ENCODE measurements at places on chromosomes 6 and 20. TPM values are rescaled to one million over a fixed set of nuclear protein-coding genes. Genes with fewer than 3 reads are reported as not detected.

Gene HMGCLL1
- total RNA-seq: not detected

Gene LATS1
- 37.2 TPM for total RNA-seq

Gene KIF25
- total RNA-seq: 0.33 TPM

Gene ZNF341
- total RNA-seq: 2.4 TPM

Gene GSTA3
- not detected for total RNA-seq

Gene PERP
- 1.9 TPM for total RNA-seq

Gene SLC17A1
- not detected for total RNA-seq

Gene FGD2
- 0.68 TPM for total RNA-seq

Gene PPIL6
- total RNA-seq: 1.3 TPM

Gene DLL1
- total RNA-seq: 17.8 TPM

Gene SIRPD
- total RNA-seq: not detected

Gene TMC2
- not detected for total RNA-seq

Gene ABHD16B
- total RNA-seq: not detected

Gene EEF1E1
- 20.7 TPM for total RNA-seq

GRCh38 chr6:128275030-128275429 lies 245.4 kb downstream of the PTPRK start:
- no peak for DNase-seq

GRCh38 chr20:9025643-9026042 lies 43.2 kb upstream of the PLCB4 start:
- DNase-seq: no peak

- DNase-seq: peak; percentile 57
These were observed 2.0 kb downstream of the SMIM29 start for GRCh38 chr6:34246563-34247391.

DNA sequence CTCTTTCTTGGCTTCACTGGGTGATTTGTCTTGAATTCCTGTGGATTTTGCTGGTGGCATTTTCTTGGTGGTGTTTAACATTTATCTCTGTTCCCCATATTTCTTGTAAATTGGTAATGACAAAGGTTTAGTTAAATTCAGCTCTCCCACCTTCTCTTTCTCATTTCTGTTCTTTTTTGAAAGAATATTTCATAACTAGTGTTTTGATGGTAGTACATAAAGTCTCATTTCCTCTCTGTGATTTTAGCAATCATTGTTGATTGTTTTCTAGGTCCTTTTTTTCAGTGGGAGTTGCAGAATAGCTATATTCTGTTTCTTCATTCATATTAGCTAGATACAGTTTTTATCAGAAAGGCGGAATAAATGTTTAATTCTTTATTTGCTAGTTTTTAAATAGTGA lies 73.1 kb downstream of the QKI start:
- no peak for DNase-seq

- no peak for DNase-seq
These were observed 452.8 kb downstream of the RFPL4B start for GRCh38 chr6:112799889-112800288.

DNA sequence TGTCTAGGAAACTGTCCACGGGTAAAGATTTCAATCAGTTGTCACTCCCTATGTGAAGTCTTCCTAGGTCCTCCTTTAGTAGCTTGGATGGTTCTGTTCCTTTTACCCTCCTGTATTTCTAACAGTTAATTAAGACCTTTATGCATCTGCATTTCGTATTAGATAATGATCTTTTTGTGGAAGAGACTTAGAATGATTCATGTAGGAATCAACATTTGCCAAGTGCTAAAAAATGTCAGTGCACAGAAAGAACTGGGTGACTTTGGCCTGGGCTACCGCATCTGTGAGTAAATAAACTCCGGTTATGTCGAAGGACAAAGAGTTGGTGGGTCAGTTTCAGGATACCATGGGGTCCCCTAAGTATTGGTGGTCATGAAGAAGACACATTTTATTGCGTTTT lies 918.0 kb downstream of the TFAP2A start:
- no peak for DNase-seq

DNA sequence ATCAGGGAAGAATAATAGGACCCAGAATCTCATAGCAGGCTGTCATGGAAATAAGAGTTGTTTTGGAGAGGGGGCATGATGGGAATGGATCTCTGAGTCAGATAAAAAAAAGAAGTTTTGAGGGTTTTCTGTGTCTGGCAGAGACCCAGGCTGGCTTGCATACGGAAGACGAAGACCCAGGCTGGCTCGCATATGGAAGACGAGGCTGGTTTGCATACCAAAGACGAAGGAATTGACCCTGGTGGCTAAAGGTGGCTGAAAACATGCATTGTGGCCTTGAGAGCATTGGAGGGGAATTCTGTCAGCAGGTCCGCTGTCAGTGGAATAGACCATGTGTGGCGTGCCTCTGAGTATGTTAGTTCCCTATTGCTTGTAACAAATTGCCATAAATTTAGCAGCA lies 335.1 kb downstream of the BTBD3 start:
- no peak for DNase-seq

DNA sequence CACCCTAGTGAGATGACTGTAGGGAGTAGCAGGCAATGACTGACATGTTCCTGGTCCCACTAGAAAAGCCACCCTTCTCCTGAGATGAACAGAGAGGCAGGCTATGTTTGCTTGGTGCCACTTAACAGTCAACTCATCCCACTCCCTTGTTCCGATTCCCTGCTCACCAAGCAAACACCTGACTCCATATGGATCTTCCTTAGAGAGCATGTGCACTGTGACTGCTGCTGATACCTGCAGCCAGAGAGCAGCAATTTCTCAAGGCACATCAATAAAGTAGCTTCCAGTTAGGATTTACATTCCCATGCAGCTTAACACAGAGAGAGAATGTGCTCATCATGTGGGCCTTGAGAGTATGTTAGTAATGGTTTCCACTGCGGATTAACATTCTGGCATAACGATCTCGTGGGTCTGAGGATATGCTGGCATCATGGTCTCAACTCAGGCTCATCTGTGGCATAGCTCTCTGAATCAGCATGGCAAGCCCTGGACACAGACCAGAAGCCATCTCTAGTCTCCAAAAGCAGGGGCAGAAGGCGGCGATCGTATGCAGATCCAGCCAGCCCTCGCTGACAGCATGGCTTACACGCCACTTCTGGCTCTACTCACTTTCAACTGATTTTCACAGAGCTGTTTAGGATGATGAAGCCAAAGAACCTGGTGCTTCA lies 43.9 kb downstream of the ATXN1 start:
- no peak for DNase-seq

- peak; percentile 32 for DNase-seq
These were observed at the start of gene SRSF12 for GRCh38 chr6:89117211-89118108. Gene SRSF12, minus strand, starts transcription at chr6:89118071. Its CDS starts 184 bp downstream, at chr6:89117887.

- DNase-seq: no peak
These were observed 214.8 kb upstream of the BTBD3 start for GRCh38 chr20:11702721-11703518.

- DNase-seq: no peak
These were observed 83.7 kb downstream of the MKKS start for GRCh38 chr20:10350188-10350842.

- DNase-seq: no peak
These were observed 45.1 kb downstream of the BCAS1 start for GRCh38 chr20:54025251-54025771.

DNA sequence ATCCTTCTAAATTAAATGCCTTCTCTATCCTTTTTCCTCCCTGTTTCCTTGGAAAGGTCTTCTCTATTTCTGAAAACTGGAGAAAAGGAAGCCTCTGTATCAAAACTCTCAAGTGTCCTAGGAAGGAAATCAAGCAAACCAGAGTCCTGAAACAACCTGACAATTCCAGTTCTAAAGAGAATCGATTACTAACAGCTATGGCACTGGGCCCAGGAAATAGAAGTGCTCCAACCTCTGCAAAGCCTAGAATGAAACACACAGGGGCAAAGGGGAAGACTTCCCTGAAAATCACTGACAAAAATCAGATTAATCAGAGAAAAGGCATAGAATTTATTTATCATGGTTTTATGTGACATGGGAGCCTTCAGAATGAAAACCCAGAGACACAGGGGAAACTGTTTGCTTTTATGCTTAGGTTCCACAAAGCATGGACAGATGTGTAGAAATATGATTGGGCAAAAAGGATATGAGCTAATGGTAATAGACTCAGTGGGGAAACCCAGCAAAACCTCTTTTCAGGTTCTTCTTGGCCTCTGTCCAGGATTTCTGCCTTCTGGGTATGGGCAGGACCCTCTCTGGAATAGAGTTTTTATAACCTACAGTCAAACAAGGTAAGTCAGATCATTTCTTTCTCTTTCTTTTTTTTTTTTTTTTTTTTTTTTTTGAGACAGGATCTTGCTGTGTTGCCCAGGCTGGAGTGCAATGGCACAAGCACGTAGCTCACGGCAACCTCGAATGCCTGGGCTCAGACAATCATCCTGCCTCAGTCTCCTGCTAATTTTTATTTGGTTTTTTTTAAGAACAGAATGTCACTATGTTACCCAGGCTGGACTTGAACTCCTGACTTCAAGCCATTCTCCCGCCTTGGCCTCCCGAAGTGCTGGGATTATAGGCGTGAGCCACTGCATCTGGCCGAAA lies 91.7 kb downstream of the CD24 start:
- no peak for DNase-seq

GRCh38 chr6:170438402-170438753 lies 114.7 kb downstream of the PSMB1 start:
- no peak for DNase-seq

GRCh38 chr6:48959251-48960060 lies 503.6 kb downstream of the MMUT start:
- DNase-seq: no peak

- DNase-seq: no peak
These were observed 417 bp downstream of the VAPB start for GRCh38 chr20:58389324-58389967.

GRCh38 chr6:3286641-3287171 lies 28.0 kb downstream of the PSMG4 start:
- no peak for DNase-seq

GRCh38 chr20:45991616-45992015 lies 17.1 kb upstream of the MMP9 start:
- no peak for DNase-seq

DNA sequence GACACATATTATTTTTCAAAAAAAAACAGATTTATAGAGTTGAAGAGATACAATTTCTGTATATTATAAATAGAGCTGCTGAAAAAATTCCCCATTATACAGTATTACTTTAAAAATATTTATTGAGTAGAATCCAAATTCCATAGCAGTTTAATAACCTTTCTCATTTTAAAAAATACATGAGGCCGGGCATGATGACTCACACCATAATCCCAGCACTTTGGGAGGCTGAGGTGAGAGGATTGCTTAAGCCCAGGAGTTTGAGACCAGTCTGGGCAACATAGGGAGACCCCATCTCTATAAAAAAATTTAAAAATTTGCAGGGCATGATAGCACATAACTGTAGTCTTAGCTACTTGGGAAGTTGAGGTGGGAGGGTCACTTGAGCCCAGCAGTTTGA lies 13.0 kb downstream of the ATRN start:
- no peak for DNase-seq

GRCh38 chr20:17663040-17663399 lies 19.0 kb downstream of the RRBP1 start:
- DNase-seq: no peak

DNA sequence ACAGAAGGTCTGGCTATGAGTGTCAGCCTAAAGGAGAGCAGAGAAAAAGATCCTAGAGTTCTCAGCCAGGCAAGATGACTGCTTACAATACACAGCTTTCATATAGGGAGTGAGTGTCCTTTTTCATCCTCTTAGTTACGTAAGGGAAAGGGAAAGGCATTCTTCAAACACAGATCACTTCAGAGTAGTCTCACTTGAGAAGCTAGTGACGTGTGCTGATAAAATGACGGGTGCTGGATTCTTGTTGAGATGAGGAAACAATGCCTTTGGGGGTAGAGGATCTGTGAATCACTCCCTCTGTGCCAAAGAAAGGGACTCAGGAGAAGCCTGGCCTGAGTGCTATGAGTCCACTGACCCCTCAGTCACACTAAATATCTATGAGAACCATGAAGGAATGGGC lies 117.3 kb downstream of the QRSL1 start:
- DNase-seq: no peak

DNA sequence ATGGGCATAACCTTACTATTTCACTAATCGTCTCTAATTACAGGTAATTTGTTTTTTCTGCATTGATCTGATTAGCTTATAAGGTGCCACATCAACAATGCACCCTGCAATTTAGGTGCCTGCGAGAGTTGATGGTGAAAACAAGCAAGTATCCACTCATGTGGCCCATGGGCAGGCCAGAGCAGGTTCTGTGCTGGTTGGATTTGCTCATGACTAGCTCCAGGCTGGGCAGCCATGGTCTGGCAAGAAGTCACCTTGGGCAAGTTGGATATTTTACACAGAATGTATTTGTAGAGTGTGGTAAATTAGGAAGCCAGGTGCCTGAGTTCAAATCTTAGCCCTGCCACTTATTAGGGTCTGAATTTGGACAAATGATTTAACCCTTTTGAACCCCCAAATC lies 25.3 kb downstream of the RAB44 start:
- no peak for DNase-seq

GRCh38 chr6:26545627-26546026 lies 7.5 kb downstream of the HMGN4 start:
- DNase-seq: no peak

DNA sequence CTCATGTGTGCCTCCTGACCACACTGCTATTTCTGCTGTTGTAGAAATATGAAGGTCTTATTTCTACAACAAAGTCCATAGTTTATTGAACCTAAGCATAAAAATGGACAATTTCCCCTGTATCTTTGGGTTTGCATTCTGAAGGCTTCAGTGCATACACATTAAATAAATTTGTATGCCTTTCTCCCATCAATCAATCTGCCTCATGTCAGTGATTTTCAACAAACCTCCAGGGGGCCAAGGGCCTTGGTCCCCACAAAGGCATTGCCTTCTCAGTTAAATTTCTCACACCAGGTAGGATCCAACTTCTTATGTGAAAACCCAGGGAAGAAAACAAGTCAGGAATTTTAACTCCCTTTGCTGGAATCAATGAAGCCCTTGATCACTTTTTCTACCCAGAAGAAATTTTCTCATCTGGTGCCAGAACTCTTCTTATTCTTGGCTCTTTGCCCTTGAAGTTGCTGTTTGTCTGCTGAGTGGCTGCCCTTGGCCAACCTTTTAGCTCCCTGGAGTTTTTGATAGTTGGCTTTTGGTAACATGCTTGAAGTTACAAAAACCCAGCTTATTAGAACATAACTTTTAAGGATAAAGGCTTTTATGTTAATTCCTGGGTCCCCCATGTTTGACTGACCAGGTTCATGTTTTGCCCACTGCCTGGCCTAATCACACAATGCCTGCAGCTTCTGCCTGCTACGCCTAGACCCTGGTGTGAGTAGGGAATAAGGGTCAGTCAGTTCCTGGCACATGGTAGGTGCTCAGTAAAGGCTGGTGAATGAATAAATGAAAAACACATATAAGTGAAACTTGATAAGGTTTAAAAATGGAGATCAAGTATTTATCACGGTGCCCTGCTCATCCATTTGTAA lies 37.0 kb downstream of the SHLD1 start:
- DNase-seq: no peak
